ENCODE measurements at places on chromosomes 11 and 22.

DNA sequence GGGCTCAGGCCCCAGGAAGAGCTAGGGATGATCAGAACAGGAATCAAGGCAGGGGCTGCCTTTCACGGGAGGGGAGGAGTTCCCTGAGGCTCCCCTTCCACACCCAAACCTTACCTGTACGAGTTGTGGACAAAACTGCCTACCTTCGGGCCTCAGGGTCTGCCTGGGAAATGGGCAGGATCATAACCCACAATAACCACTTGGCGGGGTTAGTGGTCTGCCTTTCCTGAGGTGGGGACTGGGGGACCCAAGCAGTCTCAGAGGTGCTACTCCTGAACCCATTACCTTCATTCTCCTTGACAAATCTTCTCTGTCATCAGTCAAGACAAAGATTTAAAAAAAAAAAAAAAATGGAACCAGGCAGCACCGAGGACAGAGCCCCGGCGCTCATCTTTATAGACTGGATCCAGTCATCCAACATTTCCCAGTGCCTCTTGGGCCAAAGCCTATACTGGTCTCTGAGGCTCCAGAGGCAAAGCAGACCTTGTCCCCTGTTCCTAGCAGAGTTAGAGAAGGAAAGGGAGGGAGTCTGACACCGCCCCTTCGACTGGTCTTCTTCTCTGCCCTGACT is 14.2 kb downstream of the P2RY6 start:
- no peak for DNase-seq

GRCh38 chr11:99349151-99349673 is 328.5 kb downstream of the CNTN5 start:
- DNase-seq: no peak

DNA sequence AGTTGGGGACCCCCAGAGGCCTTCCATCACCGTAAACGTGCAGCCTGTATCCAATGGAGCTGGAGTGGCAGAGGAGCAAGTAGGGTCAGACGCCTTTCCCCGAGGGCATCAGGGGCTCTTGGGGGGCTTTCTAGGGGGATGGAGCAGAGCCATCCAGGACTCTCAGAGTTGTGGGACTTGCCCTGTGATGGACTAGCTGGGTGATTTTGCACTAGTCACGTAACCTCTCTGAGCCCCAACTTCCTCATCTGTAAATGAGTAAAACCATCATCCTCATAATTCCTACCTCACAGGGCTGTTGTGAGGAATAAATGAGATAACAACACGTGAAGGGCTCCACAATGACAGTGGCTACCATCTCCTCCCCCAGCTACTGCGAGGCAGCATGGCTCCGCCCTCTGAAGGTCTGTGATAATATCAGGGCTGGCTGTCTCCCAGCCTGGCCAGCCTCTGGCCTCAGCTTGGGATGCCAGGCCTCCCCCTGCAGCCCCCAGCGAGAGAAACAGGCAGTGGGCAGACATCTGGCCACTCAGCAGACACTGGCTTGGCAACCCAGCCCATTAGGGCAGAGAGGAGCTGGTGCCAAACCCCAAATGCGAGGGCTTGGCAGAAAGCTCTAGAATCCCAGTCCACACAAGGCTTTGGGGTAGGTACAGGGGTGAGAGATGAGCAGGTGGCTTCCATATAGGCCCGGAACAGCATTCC is 6.7 kb downstream of the USP2 start:
- DNase-seq: no peak

GRCh38 chr11:126512741-126513715 is 157.5 kb downstream of the ST3GAL4 start:
- DNase-seq: no peak

- DNase-seq: no peak
Measured at GRCh38 chr11:134725716-134726639, 313.9 kb upstream of the B3GAT1 start.

DNA sequence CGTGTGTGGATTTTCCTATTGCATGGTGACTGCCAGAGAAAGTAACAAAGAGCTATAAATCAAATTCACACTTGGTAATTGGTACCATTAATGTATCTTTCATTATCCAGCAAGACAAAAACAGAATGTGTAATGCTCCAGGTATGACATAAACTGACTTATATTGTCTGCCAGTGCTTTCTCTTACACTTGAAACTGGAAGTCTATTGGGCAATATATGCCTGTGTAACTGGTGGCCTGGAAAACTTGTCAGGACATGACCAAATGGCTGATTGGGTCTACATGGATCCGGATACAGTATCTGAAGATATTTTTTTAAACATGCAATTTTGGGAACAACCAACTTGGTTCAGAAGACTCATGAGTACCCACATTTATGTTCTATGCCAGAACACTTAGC is 174.6 kb upstream of the ARHGAP42 start:
- no peak for DNase-seq

GRCh38 chr22:35489239-35489638 is 51.4 kb upstream of the RASD2 start:
- no peak for DNase-seq

DNA sequence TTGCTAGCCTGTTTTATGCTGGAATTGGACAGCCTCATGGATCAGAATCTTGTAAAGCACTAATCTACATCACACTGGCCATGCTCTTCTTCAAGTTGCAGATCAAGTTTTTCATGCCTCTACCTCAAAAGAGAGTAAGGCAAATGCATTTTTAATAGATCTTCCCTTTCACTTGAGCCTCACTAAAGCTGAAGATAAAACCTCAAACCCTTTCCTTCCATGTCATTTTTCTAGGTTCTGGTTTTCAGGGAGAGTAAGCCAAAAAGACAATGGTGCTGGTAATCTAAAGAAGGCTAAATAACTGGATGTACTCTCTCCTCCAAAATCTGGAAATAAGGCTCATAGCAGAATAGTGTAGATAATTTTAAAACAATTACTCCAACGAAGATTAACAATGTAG is 28.3 kb downstream of the POU2AF1 start:
- DNase-seq: no peak

DNA sequence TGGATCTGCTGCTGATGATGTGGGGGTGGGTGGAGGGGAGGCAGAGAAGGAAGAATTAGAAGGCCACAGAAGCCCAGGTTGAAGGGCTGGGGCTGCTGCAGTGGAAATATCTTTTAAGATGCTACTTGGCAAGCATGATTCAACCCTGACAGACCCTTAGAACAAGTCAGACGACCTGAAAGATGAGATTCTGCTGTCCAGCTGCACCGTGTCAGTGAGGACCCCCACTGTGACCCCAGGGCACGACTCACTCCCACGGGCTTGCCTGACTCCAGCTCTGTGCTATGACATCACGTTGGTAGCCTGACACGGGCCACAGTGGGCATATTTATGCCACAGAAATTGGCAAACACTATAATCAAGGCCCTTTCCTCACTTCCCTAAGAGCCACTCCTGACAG is 36.0 kb downstream of the LRFN4 start:
- no peak for DNase-seq

Measured in choroid plexus epithelial cell (primary cell).